Stimulated activated CD4-positive, alpha-beta T cell treated with anti-CD3 and anti-CD28 coated beads, TNF-alpha, amount 100 ng/mL, for 48 hours (primary cell): ENCODE measurements at places on chromosomes 16 and 17.
A peak's percentile ranks its signal among the peaks of the same experiment; 100 is the strongest.

GRCh38 chr17:4236456-4236855, 27.3 kb downstream of the ANKFY1 start:
- no peak for DNase-seq

DNA sequence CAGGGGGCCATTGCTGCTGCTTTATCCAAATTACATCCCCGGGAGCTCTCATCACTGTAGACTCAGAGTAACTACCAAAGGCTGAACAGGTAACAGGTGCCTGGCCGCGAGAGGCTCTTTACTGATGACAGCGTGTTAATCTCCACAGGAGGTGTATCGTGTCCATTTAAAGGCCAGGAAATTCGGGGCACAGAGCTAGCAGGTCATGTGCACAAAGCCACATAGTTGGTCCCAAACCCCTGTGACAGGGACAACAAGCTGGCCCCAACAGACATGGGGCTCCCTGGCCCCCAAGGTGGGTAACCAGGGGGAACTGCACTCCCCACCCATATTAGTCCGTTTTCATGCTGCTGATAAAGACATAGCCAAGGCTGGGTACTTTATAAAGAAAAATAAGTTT, 55.3 kb upstream of the RBFOX3 start:
- no peak for DNase-seq

DNA sequence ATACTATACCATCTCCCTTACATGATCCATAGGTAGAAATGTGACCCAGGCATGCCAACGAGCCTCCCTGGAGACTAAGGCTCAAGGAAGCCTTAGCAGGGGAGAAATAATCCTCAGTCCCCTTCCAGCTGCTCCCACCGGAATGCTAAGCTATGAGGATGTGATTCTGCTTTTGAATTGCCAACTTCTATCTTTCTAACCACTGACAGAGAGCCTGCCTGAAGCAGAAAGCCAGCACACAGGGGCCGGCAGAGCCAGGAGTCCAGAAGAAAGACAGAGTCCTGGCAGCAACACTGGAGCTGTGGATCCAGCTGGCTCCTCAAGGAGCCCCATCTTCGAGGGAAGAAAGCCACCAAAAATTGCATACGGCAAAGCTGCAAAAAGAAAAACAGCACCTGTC, 579.6 kb upstream of the CDH5 start:
- DNase-seq: no peak

DNA sequence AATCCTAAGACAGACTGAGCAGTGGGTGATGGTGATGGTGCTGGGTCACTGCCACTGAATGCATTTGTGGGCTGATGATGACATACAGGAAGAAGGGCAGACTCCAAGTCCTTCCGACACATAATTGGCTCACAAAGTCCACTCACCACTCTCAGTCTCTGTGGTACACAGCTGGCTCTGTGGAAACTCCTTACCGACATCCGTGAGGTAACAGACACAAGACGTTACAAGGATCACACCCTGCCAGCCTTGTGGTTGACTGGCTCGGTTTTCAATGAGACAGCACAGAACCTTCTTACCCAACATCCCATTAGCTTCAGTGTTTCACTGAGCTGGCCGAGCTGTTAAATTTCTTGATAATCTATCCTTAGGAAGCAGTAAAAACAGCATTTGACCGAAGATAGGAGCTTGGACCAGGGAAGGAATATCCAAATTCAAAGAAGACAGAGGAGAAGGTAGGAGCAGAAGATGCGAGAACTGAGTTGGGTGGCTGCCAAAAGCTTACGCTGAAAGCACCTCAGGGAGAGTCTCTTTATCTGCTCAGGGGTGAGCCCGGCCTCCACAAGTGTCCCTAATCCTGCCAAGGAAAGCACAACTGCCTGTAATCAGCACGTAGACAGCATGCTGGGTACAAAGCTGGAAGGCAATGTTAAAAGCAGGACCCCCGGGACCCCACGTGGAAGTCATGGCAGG, 5.5 kb upstream of the MXRA7 start:
- no peak for DNase-seq

- DNase-seq: no peak
Measured at GRCh38 chr16:69204172-69204571, 17.2 kb downstream of the SNTB2 start.

DNA sequence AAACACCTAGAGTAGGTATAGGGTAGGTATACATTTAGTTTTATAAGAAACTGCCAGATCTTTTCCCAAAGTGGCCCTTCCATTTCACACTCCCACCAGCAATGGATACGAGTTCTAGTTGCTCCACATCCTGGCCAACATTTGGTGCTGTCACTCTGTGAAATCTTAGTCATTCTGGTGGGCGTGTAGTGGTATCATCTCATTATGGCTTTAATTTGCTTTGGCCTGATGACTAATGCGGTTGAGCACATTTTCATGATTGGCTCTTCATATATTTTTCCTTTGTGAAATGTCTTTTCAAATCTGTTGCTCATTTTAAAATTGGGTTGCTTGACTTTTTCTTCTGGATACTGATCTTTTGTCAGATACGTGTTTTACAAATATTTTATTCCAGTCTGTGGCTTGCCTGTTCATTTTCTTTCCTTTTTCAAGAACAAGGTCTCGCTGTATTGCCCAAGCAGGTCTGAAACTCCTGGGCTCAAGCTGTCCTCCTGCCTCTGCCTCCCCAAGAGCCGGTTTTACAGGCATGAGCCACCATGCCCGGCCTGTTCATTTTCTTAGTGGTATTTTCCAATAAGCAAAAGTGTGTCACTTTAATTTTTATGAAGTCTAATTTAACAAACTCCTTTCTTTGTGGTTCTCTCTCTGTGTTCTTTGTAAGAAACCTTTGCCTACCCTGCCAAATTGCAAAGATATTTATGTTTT, 192.4 kb downstream of the SEC14L1 start:
- no peak for DNase-seq

- no peak for DNase-seq
Measured at GRCh38 chr17:65913326-65913850, 278.5 kb downstream of the CEP112 start.

DNA sequence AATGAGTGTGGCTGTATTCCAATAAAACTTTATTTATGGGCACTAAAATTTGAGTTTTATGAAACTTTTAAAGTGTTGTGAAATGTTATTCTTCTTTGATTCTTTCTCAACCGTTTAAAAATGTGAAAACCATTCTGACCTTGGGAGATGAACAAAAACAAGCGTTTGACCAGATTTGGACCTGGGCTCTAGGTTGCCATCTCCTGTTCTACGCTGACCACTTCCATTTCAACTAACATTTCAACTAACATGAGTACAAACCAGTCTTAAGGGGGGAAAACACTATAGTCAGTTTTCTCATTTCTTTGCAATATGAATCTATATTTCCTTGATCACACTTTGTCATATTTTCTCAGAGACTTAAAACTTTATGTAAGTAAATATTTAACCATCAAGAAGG, 118.4 kb upstream of the IRX5 start:
- no peak for DNase-seq

- DNase-seq: no peak
Measured at GRCh38 chr17:41163828-41164227, 3.3 kb upstream of the KRTAP4-4 start.

DNA sequence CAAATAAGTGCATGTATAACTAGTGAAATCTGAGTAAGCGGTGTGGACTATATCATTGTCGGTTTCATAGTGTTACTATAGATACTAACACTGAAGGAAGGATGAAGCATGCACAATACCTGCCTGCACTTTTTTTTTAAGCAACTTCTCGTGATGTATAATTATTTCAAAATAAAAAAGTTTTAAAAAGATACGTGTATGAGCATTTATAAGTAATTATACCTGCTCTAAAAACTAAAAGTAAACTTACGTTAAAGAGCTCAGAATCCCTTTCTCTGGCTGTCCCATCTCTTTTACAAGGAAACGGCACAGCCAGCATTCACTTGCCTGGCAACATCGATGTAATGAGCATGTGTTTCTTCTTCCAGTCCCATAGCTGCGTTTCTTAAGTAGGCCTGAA, 31.3 kb upstream of the ARL6IP1 start:
- no peak for DNase-seq

- no peak for DNase-seq
Measured at GRCh38 chr17:74603746-74604145, 11.7 kb upstream of the CD300LD start.

DNA sequence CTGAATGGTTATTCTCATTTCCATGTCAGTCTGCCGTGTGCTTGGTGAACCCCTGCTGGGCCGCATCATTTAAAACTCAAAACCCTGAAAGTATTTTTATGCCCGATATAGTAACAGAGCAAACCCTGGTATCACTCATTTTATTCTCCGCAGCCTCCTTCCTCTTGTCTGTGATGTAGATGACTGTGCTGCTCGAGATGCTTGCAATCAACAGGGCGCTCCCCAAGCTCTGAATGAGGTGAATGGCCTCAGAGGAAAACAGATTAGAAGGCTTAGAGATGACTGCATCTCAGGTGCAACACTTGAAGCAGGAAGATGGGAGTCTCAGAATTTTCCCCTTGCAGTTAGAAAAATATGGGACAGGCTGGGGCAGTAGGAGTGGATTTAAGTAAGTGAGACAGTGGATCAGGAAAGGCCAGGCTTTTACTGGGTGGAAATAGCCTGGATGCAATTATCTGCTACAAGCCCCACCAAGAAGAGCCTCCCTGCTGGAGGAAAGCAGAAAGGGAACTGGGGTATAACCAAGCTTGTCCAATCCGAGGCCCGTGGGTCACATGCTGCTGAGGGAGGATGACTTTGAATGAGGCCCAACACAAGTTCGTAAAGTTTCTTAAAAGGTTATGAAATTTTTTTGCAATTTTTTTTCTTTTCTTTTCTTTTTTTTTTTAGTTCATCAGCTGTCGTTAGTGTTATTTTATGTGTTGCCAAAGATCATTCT, 166.9 kb downstream of the CDH13 start:
- DNase-seq: no peak

DNA sequence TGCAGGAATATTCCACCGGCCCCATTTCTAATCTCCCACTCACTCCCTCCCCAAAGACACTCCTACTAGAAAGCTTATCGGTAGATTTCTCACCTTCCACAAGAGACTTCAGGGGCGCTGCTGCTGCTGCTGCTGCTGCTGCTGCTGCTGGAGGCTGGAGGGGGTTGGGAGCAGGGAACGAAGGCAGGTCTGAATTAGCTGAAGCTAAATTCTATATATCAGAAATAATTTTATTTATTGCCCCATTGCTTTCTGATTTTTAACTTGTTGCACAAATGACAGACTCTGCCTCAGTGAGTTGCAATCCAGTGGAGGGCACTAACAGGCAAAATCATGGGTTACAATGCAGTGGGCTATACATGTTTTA, 25.8 kb upstream of the HLF start:
- DNase-seq: no peak

DNA sequence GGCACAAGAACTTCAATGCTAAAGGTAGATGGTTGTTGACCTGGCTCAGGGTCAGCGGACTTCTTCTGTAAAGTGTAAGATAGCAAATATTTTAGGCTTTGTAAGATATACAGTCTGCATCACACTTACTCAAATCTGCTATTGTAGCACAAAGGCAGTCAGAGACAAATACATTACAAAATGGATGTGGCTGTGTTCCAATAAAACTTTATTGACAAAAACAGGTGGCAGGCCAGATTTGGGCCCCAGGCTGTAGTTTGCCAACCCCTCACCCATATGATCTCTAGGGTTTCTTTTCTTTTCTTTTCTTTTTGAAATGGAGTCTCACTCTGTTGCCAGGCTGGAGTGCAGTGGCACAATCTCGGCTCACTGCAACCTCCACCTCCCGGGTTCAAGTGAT, 39.5 kb upstream of the TMEM132E start:
- DNase-seq: no peak

GRCh38 chr16:87874639-87875427, 5.5 kb upstream of the SLC7A5 start:
- DNase-seq: peak; percentile 77

GRCh38 chr17:37702598-37702997, 42.3 kb downstream of the HNF1B start:
- no peak for DNase-seq

DNA sequence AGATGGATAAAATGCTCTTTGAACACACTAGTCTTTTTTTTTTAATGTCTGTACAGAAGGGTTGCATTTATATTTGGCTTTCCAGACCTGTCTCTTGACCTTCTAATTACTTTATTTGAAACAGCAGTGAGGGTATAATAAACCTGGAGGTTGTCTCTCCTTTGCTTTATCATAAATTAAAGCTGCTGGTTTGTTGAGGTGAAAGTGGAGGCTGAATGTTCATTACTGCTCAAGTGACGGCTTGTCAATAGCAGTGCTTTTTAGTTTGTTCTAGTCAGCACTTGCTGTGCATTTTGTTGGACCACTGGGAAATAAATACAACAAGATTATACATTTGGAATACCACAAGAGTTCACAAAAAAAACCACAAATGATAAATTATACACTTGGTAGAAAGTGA, 264.2 kb downstream of the IRX3 start:
- no peak for DNase-seq

- DNase-seq: no peak
Measured at GRCh38 chr17:49899191-49899485, 51.3 kb upstream of the TAC4 start.

DNA sequence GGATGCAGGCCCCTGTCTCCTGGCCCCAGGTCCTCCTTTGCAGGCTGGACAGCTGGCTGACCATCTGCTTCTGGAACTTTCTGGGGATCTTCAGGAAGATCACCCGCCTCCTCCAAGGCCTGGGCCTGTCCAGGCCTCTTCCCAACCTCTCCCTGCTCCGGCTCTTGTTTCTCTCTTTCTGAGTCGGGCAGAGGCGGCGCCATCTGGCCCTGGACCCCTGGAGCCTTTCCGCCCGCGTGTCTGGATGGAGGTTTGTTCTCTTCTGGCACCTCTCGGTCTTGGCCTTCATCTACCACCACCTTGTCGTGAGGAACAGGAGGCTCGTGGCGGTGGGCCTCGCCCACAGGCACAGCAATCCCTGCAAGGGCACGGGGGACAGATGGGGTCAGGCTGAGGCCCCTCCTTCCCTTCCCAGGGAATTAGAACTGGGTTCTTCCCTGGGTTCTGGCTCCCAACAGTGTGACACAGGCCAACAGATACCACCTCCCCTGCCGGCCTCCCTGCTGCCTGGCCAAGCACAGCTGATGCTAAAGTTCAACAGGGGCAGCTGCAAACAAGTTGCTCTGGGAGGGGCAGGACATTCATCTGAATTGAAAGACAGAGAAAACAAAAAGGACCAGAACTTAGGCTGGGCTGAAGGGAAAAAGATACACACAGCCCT, 13.3 kb downstream of the NDUFAF8 start:
- DNase-seq: no peak

- DNase-seq: no peak
Measured at GRCh38 chr16:53456625-53457024, 22.4 kb downstream of the RBL2 start.

DNA sequence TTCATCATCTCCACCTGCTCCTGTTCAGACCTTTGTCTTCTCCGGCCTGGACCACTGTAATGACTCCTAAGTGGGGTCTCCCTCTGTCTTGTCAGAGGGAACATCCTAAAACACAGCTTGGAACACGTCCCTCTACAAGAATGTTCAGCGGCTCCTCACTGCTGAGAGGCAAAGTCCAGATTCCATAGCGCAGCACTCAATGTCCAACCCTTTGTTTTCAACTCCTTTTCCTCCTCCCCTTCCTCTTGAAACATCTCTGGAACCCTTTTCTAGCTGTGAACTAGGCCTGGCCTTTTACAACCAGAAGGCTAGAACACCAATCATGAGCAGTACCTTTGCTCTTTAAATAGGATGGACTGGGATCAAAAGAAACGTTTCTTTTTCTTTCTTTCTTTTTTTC, 914 bp downstream of the C17orf50 start:
- DNase-seq: no peak

- no peak for DNase-seq
Measured at GRCh38 chr16:82741073-82741615, 114.4 kb downstream of the CDH13 start.
